ENCODE measurements at places on chromosomes 4 and X. TPM values are rescaled to one million over a fixed set of nuclear protein-coding genes. Genes with fewer than 3 reads are reported as not detected.

DNA sequence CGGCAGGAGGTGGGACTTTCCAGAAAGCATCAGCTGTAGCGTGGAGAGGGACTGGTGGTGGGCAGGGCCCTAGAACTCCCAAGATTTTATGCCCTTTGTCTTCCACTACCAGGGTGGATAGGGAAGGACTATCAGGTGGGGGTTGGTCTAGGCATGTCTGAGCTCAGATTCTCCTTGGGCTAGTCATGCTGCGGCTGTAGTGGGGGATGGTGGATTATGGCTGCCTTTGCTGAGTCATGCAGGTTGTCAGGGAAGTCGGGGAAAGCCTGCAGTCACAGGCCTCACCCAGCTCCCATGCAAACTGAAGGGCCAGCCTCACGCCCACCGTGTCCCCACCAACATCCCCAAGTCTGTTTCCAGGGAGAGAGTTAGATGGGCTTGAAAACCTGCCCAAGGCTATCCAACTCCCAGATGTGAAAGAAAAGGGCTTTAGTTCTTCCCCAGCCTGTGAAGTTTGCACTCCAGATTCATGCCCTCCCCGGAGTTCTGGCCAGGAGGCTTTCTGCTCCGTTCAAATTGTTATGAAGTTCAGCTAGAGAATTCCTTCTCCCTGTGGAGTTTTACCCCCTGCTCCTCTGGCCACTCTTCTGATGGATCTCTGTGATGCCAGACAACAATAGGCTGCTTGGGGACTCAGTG is 13.4 kb upstream of the MEPE start:
- no peak for DNase-seq

CFAP47 gene
- total RNA-seq, result not detected

TFDP3 gene
- not detected for total RNA-seq

DNA sequence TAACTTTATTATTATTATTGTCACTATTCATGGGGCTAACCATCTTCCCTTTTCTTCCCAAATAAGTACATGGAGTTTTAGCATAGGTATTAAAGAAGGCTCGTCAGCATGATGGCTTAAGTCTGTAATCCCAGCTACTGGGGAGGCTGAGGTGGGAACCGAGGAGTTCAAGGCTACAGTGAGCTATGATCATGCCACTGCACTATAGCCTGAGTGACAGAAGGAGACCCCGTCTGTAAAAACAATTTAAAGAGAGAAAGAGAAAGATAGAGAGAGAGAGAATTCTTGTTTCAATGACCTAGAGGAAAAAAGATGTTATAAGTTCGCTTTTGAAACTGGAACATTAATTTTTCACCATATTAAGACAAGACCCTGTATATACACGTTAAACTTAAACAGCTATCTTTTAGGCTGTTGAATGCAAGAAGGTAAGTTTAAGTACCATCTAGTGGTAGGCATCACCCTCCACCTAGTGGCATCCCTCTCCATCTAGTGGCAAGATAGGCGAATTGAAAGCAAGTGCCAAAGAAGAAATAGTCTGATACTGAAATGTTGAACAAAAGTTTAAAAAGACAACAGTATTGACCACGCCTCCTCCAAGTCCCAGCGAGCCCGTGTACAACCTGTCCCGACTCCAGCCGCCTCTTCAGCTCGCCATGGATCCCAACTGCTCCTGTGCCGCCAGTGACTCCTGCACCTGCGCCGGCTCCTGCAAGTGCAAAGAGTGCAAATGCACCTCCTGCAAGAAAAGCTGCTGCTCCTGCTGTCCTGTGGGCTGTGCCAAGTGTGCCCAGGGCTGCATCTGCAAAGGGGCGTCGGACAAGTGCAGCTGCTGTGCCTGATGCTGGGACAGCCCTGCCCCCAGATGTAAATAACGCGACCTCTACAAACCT is 26.0 kb upstream of the YTHDC1 start:
- DNase-seq, result no peak

DNA sequence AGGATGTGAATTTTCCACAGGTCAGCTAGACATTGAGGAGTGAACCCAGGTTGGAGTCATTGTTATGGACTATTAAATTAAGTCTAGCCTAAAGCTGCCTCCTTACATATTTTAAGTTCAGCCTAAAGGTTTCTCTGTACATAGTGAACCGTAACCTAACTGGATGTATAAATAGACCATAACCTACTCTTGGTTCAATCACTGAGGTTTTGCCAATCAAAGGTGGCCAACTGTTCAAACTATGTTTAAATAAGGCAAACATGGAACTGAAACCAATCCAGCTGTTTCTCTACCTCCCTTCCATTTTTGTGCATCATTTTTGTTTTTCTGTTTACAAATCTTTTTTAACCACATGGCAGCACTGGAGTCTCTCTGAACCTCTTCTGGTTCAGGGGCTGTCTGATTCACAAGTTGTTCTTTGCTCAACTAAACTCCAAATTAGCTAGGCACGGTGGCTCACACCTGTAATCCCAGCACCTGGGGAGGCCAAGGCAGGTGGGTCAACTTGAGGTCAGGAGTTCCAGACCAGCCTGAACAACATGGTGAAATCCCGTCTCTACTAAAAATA is 43.9 kb upstream of the SFRP2 start:
- DNase-seq, result no peak

DUSP9 gene
- total RNA-seq, result not detected

GRCh38 chr4:17313194-17313593 is 198.7 kb downstream of the QDPR start:
- DNase-seq, result no peak

GRCh38 chr4:74197080-74197479 is 39.2 kb downstream of the MTHFD2L start:
- no peak for DNase-seq

- no peak for DNase-seq
Measured at GRCh38 chr4:180169394-180169793, 2073.8 kb upstream of the TENM3 start.

DNA sequence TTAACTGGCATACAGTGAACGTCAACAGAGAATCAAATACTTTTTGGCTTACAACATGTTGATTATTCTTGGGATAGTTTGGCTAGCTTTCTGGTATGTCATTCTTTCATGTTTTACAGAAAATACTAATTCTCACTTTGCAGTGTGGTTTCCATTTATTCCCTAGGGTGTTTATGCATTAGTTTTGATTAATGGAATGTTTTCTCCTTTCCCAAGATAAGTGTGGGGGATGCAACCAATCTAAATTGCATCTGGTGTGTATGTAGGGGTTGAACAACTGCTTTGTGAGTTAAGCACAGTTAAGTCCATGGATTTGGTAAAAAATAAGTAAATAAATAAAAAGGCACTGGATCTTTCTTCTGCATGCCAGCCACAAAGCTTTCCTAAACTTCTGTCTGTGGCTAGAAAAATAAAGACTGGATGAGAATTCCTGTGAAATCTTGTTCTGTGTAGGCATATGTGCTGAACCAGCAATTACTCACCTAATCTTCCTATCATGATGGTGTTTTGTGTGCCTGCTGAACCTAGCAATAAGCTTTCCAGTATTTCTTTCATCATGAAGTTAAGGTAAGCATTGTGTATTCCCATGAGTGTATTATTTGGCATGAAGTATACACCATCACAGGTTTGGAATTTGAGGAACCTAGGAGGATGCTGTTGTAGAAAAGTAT is 50.6 kb upstream of the TENM3 start:
- no peak for DNase-seq

GRCh38 chr4:111991797-111992196 is 153.5 kb upstream of the FAM241A start:
- DNase-seq, result no peak

RTL9 gene
- 0.19 TPM for total RNA-seq

DNA sequence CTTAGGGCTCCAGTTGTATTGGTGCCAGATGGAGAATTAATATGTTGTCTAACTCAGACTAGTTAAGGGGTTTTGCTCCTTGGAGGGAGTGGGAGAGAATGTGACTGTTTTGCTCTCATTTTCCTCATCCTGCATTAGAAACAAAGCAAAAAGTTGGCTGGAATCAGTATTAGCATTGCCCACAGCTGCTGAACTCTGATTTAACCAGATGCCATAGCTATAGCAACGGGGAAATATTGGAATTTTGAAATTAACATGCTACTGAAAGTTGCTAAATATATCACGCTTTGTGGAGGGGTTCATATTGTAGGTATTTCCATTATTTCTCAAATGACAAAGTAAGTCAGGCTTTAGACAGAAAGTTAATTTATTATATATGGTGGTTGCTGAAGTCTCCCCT is 66.7 kb upstream of the EOLA2 start:
- no peak for DNase-seq

PAGE1 gene
- not detected for total RNA-seq

- DNase-seq, result no peak
Measured at GRCh38 chrX:47662144-47662657, 3.2 kb upstream of the UXT start.

POU3F4 gene
- not detected for total RNA-seq

DNA sequence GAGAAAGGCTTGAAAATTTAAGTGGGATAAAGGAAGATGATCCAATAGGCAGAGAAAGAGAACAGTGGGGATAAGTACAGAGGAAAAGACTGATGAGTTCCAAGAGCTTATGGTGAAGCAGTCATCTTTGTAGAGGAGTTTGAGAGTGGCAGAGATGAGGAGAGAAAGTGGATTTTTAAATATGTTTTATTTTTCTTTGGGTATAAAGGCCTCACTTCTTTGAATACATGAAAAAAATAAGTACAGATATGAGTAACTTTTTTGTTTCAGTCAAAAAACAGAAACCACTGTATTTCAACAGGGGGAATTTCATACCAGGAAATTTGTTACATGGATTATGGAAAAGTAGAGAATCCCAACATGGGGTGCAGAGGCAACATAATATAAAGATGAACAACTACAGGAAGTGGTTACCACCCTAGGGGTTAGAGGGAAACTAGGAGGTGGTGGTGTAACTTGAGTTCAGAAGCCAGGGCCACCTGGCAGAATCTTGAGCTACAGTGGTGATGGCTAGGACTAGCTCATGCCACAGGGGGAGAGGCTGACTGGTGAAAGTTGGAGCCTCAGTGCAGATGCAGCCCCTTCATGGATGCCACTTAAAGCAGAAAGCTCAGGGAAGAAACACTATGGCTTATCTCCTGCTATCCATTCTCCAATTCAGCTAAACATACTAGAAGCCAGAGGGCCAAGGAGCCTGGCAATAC is 3.4 kb upstream of the CYBB start:
- DNase-seq, result no peak

DNA sequence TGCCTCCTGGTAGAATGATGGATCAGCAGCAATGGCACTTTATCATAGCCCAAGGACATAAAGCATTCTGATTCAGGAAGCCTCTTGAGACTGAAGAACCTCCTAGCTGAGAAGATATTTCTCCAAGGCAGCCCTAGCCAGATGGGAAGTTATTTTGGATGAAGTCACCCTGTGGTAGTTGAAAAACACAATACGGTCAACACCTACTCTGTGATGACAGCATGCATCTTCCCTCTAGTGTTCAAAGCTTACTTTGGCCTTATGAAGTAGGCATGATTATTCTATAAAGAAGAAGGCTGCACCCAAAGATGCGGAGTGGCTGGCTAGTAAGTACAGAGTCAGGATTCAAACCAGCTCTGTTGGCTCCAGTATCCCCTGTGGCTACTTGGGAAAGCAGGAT is 47.9 kb downstream of the TLR10 start:
- DNase-seq, result no peak

GLRA2 gene
- not detected for total RNA-seq

SRD5A3 gene
- 9.7 TPM for total RNA-seq

CSAG3 gene
- total RNA-seq, result not detected

DNA sequence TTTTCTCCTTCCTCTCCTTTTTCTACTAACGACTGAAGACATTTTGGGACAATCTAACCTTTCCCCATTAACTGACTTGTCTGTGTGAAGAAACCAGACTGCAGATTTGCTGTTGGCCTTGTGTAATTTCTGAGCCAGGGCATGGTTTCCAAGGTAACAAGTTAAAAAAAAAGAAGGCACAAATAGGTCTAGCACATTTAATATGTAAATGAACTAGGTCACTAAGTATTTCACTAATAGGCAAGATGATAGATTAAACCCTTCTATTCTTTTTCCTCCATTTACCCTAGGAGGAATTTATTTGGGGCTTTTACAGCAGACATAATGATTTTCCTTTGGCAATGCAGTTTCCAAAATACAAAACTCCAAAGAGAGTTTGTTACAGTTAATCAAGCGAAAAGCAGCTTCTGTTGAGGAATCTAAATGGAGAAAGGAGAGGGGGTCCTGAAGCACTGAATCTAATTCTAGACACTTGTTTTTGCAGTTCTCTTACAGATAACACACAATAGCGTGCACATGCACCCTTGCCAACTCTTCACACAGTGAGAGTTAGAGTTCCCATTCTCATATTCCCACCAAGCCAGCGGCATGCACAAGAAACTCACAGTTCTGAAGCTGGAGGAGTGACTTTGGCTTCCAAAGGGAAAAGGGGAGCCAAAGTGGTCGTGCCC is 72.0 kb downstream of the TSPAN5 start:
- no peak for DNase-seq

DNA sequence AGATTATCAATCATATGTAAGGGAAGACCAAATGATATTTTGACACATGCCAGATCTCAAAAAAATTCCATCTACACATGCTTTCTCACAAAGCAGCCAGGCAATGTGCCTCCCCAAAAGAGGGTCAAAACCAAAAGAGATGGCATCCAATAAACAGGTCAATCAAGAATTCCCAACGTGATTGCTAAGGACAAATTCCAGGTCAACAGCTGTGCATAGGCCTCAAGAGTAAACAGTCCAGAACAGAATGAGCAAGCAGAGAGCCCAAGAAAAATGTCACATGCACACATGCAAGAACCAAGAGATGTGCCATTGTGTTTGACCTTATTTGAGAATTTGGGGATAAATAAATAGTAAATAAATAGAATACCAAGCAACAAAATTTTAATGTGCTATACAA is 136.7 kb downstream of the APBB2 start:
- DNase-seq, result no peak

DNA sequence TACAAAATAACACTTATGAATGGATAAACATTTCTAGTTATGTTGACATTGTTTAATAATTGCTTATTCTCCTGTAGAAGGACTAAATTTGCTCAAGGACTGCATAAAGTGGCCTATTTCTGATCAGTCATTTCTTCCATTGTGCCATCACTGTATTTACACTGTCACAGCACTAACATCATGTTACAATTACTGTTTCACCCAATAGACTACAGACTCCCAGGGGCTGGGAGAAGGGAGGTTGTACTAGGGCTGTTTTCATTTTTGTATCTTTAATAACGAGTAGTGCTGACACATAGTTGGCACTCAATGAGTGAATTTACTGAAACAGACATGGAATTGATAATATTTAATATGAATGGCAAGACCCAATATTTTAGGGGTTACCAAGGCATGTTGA is 139.5 kb downstream of the SLC10A7 start:
- no peak for DNase-seq

ACSL1 gene
- 92.4 TPM for total RNA-seq

DNA sequence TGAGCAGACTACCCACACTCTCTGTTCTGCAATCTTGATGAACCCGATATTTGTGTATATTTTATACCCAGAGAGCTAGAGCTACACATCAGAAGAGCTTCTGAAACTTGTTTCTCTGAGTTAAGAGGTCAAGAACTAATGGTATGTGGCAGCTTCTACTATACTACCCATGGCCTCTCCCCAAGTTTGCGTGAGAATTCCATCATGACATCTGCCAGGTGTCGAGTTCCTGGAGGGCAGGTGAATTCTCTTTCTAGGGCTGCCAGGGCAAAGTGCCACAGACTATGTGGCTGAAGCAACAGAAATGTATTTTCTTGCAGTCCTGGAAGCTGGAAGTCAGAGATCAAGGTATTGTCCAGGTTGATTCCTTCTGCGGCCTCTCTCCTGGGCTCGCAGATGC is 4.4 kb downstream of the SORCS2 start:
- DNase-seq, result no peak
